Stimulated activated CD4-positive, alpha-beta T cell treated with anti-CD3 and anti-CD28 coated beads, Interleukin-15, amount 100 ng/mL, for 24 hours (primary cell): ENCODE measurements at places on chromosomes 16 and 17.

- DNase-seq = peak; percentile 46
These were observed at the start of gene NME4 for GRCh38 chr16:397135-397661. Gene NME4, plus strand, starts transcription at chr16:397199. Its CDS starts 24 bp downstream, at chr16:397223.

GRCh38 chr17:9185688-9186284 lies 164.5 kb downstream of the NTN1 start:
- no peak for DNase-seq

GRCh38 chr16:22671301-22672076 lies 142.5 kb upstream of the HS3ST2 start:
- no peak for DNase-seq

DNA sequence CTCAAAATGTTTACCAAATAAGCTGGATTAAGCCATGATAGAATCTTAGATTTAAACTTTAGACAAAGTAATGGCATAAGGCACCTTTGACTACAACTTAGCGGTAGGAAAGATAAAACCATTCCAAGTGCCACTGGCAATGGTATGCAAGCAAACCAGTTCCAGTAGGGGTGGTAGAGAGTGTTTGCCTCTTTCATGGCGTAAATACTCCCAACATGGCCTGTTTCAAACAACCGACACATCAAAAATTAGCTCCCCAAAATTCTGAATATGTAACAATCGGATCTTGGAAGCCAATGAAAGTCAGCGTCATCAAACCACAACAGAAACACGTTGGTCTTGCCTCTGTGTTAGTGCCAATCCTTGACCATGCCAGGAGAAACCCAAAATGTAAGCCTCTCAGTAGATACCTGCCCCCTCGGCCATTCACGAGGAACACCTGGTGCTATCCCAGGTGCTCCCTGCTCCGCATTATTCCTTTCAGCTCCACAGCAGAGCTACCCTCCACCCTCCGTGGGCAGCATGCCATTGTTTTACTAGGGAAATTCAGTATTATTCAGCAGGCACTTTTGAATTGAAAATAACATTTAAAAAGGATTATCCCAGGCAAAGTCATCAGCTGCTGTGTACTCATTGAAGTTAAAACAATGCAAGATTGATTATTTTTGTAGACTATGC lies 307.8 kb upstream of the CDH11 start:
- no peak for DNase-seq

DNA sequence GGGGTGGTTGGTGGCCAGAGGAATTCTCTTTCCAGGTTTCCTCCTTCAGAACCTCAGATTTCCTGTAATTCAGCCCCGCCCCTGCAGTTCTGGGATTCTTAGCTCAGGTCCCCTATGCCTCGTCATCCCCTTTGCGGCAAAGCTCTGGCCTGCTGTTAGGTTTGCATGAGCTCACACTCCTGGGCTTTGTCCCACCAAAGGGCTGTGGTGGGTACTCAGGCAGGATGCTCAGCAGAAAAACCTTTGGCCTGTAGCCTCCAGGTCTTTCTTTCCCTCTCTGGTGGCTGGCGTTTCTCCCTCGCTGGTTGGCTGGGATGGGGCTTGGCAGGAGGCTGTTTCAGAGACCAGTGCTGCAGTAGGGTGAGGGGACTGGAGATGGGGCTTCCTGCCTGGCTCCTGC lies 9.6 kb upstream of the PLEKHG4 start:
- DNase-seq = no peak

DNA sequence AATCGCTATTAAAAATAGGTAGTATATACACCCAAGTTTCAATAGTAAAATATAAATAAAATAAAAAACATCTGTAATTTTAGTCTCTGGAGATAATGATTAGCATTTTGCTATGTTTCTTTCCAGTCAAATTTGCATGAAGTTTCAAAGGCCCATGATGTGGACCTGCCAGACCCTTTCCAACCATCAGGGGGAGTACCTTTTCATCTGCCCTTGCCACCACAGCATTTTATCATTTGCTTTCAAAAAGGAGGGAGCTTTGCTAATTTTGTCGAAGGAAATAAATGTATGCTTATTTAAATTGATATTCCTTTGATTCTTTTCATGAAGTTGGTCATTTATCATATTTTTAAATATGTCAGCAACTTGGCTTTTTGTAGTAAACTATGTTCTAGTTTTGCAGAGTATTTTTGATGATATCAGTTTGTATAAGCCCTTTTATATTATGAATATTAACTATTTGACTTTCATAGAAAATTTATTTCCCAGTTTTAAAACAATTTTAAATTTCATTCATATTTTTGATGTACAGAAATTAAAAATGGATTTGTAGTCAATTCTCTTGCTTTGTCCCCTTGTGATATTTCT lies 115.2 kb upstream of the NETO2 start:
- peak; percentile 11 for DNase-seq

- no peak for DNase-seq
These were observed 97.9 kb upstream of the ZNF750 start for GRCh38 chr17:82937411-82938371.

DNA sequence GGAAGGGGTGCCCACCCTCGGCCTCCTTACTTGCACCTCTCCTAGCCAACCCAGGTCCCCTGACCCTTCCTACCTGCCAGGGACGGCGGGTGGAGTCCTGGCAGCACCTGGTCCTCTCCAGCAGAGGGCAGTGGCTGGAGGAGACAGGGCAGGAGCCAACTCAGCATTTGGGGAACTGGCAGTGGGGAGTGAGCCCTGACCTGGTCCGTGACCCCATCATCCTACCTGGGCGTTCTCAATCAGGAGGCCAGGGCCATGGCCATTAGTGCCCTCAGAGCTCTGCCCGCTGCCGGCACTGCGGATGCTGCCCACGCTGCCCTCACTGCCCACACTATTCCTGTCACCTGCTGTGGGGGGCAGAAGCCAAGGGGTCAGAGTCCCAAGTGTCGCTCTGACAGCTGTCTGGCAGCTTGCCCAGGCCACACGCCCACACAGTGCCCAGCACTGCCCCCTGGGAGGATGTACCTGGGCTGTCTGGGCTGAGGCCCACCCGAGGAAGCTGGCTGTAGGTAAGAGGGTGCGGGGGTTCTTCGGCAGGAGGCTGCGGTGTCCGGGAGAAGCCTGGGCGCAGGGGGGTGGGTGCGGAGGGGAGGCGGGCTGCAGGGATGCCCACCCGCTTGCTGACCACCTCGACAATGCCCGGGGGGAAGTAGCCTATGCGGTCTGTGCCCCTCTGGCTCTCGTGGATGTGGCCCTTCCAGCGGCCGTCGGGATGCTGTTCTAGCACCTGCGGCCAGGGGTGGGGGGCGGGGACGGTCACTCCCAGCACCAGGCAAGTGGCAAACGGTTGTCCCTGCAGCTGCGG lies 10.8 kb downstream of the CASKIN2 start:
- DNase-seq = peak; percentile 41

DNA sequence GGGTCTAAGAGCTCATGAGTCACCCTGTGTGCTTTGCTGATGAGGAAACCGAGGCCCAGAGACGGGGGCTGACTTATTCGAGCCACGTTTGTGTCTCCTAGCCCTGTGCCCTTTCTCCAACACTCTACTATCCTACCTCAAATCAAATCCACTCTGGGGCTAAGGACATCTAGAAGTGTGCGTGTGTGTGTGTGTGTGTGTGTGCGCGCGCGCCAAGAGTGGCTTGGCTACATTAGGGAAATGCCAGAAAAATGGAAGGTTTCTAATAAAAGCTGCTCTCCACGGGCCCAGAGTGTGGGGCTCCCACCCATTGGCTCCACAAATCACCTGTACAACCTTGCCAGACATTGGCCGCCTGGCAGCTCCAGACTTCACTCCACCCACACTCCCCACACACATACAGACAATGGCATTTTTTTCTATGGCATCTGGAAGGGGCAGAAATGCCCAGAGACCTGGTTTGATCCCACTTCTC lies 30.3 kb upstream of the PHOSPHO1 start:
- no peak for DNase-seq
